CD4-positive, alpha-beta T cell treated with Interferon gamma for 1 hour (primary cell): ENCODE measurements at places on chromosomes 16 and 17.
A peak's percentile ranks its signal among the peaks of the same experiment; 100 is the strongest.

GRCh38 chr16:80652441-80652840, 111.6 kb downstream of the DYNLRB2 start:
- no peak for DNase-seq

DNA sequence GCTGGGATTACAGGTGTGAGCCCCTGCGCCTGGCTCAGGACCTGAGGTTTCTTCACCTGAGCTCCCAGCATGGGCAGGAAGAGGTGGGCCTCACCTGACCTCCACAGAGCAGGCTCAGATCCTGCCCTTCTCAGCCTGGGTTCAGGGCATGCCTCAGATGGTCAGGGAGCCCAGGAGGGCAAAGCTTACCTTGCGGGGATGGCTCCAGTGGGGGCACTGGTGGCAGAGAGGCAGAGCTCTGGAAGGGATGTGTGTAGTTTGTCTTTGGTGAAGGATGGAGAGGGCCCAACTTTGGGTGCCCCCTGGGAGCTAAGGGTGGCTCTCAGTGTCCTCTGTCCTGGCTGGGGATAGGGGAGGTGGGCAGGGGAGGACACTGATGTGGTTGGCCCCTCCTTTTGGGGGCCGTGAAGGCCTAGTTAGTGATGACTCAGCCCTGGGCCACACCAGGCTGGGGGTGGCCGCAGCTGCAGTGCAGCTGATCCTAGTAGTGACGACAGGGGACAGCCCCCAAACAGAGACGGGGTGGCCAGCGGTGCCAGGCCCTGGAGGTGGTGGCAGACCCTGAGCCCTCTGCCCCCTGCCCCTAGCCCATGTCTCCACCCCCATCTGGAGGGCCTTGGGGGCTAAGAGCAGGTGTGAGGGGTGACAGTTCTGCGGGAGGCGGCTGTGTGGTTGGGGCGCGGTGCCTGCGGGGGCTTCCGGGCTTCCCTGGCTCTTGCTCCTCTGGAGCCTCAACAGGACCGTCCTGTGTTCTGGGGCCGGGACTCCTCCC, 5.8 kb downstream of the NHERF2 start:
- no peak for DNase-seq

GRCh38 chr17:31250229-31250628, 46.8 kb downstream of the OMG start:
- DNase-seq, result no peak

- no peak for DNase-seq
These were observed 308.0 kb downstream of the GRIN2A start for GRCh38 chr16:9874219-9874618.

DNA sequence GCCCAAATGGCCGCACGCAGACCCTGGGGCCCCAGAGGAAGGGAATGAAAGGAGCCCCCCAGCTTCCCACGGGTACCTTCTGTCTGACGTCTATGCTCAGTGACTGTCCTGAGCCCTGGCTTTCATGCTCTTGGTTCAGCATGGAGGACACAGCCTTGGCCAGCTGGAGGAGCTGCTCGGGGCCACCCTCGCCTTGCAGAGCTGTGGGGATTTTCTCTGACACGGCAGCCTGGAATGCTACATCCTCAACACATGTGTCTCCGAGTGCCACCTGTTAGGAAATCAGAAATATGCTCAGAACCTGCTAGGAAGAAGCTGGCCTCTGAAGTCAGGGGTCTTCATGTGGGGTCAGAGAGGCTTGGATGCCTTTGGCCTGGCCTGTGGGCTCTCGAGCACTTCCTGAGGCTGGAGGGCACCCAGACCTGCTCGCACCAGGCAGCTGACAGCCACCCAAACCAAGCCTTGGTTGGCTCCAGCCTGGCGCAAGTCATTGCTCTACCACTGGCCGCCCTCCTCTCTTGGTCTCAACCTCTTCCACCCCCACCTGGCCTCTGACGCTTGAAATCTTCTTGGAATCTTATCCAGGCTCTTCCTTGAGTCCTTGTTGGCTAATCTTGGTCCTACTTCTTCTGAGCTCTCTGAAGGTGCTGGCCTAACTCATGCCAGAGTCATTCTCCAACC, 63.7 kb upstream of the BCO1 start:
- DNase-seq, result no peak

DNA sequence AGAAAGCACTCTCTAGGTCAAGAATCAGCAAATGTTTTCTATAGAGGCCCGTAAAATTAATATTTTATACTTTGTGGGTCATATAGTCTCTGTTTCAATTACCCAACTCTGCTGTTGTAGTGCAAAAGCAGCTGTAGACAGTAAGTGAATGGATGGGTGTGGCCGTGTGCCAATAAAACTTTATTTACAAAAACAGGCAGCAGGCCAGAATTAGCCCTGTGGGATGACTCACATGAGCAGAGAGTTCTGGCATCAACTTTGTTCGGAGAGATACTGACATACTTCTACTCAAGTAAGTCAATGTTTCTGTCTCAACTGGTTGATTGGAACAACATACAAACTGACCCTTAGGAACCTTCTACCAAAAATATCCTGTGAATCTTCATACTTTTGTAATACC, 616.2 kb downstream of the MAF start:
- DNase-seq, result no peak

DNA sequence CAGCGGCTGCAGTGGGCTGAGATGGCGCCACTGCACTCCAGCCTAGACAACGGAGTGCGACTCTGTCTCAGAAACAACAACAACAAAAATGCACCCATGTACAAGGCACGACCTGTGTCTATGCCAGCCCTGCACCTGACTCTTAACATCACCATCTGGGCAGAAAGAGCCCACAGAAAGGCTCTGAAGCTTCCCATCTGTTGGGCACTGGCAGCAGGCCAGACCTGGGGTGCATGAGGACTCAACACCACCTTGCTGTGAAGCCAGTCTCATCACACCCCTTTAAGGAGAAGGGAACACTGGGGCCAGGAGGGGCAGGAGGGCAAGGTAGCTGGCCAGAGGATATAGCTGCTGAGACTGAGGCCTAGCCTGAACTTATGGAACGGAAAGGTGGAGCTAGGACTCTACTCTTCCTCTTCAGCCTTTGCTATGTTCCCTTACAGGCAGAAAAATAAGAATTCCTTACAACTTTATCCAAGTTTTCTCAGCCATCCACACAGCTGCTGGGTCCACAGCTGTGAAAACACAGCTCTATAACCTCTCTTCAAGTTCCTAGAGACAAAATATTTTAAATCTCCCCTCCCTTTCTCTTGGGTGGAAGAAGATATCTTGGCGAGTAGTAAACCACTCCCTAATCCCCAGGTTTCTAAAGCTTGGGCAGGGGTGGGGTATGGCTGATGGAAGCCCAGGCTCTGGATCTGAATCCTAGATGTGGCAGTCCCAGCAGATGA, 2.8 kb downstream of the ELOB start:
- DNase-seq, result no peak

- no peak for DNase-seq
These were observed 60.7 kb downstream of the IRF8 start for GRCh38 chr16:85959686-85960085.

DNA sequence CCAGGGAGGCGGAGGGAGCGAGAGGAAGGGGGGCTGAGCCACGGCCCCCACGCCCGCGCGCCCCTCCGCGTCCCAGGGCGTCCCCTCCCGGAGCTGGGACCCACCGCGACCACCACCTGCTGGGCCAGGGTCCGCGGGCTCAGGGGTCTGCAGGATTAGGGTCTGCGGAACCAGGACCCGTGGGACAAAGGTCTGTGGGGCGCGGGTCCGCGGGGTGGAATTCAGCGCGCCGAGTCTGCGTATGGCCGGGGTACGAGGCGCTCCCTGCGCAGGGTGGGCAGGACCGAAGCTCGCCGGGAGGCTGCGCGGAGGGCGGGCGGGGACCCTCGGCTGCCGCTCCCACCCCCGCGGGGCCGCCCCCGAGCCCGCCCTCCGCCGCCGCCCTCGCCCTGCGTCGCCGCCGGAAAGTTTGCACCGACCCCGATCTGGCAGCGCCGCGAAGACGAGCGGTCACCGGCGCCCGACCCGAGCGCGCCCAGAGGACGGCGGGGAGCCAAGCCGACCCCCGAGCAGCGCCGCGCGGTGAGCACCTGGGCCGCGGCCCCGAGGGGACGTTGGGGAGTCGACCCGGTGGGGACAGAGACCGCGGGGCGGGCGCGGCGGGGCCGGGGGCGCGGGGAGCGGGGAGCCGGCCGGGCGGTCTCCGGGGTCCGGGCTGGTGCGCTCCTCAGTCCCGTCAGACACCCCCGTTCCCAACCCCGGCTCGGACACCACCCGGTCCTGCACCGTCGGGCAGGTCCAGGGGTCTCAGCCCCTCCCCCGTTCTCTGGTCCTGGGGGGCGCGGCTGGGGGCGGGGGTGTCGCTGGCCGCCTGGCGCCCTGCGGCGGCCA, at the start of gene GCGR:
TSS of gene GCGR (plus strand) at position 423 of the 831 bp plus-strand sequence. CDS start 4,869 bp downstream, outside the sequence.
- DNase-seq, result no peak

- peak; percentile 25 for DNase-seq
These were observed 104.7 kb downstream of the MRM1 start for GRCh38 chr17:36705874-36706731.
